ENCODE measurements at places on chromosomes 1 and 21. TPM values are rescaled to one million over a fixed set of nuclear protein-coding genes. Genes with fewer than 3 reads are reported as not detected.

Gene PLPPR4
- under 0.01 TPM for total RNA-seq

Gene CLDN19
- total RNA-seq, result not detected

Gene LPAR3
- total RNA-seq, result 3.0 TPM

Gene GRIK3
- total RNA-seq, result not detected

Gene NT5C1A
- total RNA-seq, result not detected

Data from bronchus fibroblast of lung (primary cell).